ENCODE measurements at places on chromosomes 5 and 9. TPM values are rescaled to one million over a fixed set of nuclear protein-coding genes. Genes with fewer than 3 reads are reported as not detected.

GRCh38 chr5:181198106-181198685 is 6.8 kb downstream of the TRIM7 start:
- DNase-seq: no peak

DNA sequence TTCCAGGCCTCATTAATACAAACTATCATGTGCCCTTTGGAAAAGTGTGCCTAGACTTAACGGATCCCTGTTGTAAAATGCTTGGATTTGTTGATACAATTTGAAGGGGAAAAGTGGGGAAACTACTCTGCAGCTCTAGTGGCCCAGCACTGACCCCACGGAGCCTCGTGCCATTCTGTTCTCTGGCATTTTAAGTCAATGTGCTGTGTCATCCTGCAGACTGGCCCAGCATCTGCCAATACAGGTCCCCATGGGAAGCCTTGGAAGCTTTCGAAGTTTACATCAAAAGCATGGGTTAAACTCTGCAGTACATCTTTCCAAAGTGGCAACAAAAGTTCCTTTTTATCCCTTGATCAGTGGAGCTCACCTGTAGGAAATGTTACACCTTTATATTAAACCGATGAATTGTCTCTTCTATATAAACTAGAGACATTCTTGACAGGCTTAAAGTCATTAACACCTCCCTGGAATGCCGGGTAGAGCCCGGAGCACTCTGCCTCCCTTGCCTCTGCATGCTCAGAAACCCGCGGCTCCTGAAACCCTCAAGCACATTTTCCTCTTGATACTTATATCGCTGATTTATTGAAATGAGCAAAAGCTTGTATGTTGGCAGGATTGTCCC is 596.0 kb upstream of the ADAMTS16 start:
- no peak for DNase-seq

- no peak for DNase-seq
Measured at GRCh38 chr9:35695943-35696401, 6.2 kb upstream of the TPM2 start.

ANKRD34B gene
- total RNA-seq: not detected
